ENCODE measurements at places on chromosomes 1 and 21.

DNA sequence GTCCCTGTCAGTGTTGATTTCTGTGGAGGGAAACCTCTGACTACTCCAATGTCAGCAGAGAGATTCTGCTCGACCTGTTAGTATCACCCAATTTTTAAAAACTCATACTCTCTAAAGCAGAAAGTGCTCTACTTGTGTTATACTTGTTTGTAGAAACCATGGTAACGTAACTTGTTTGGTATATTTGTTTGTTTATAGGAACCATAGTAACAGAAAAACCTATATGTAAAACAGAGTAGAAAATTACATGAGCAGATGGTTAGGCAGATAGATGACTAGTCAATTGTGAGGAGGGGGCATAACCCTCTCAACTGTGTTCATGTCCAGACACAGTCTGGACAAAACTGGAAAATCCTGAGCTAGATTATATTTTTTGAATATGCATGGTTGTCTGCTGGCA is 6.7 kb downstream of the TRIM45 start:
- DNase-seq: peak; percentile 29

DNA sequence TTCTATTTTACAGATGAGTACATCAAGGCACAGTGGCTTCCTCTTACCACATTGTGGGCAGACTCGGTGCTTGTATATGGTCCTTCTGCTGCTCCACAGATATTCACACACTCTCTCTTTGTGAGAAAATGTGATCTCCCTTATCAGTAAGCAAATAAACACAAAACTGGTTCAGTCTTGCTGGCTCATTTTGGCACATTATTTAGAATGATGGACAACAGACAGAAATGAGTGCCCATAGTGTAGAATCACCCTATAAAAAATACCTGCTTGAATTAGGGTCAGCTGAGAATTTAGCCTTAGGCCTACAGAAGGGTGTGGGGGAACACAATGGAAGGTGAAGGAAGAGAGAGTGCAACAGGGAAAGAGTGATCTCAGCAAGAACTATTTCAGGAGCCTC is 423.1 kb downstream of the HLX start:
- DNase-seq: peak; percentile 33

DNA sequence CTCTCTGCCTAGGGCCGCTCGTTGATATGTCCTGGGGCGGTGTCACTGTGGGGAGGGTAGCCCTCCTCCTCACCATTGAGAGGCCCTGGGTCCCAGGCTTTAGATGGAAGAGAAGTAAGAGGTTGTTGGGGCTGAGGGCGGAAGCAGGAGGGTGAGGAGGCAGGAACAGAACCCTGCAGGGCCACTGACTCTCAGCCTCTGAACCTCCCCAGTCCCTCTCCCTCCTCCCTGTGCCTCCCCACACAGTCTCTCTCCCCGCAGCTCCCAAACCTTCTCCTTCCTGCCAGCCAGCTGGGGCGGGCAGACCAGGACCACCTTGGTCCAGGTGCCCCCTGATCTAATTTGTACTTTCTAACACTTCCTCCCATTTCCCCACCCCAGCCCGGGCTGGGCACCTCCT is 14.3 kb upstream of the FAM131C start:
- no peak for DNase-seq

- no peak for DNase-seq
Observed at GRCh38 chr1:14338509-14338908, 260.0 kb upstream of the KAZN start.

- DNase-seq: no peak
Observed at GRCh38 chr1:29390075-29390474, 153.8 kb downstream of the PTPRU start.

DNA sequence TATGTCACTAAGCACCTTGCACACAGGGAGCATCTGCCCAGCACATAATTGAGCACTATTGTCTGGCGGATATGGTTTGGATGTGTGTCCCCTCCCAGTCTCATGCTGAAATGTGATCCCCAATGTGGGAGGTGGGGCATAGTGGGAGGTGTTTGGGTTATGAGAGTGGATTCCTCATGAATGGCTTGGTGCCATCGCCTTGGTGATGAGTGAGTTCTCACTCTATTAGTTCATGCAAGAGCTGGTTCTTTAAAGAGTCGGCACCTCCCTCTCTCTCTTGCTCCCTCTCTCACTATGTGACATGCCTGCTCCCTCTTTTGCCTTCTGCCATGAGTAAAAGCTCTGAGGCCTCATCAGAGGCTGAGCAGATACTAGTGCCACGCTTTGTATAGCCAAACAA is 9.5 kb downstream of the CTSK start:
- DNase-seq: no peak

DNA sequence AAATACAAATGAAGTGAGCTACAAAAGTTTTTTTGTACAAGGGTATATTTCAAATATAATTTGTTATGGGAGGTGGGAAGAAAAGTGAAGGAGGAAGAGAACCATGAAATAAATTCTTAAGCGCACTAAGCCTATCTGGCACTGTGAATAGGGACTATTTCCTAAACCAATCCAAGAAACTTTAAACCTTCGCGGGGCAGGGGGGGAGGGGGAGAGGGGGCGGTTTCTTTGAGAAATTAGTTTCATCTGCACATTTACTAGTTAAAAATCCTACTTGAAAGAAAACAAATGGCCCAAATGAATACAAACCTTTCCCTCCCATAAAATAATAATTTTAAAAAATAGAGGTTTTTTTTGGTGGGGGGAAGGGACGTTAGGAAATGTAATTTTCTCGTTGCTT is 364 bp downstream of the GOLPH3L start:
- DNase-seq: peak; percentile 48

DNA sequence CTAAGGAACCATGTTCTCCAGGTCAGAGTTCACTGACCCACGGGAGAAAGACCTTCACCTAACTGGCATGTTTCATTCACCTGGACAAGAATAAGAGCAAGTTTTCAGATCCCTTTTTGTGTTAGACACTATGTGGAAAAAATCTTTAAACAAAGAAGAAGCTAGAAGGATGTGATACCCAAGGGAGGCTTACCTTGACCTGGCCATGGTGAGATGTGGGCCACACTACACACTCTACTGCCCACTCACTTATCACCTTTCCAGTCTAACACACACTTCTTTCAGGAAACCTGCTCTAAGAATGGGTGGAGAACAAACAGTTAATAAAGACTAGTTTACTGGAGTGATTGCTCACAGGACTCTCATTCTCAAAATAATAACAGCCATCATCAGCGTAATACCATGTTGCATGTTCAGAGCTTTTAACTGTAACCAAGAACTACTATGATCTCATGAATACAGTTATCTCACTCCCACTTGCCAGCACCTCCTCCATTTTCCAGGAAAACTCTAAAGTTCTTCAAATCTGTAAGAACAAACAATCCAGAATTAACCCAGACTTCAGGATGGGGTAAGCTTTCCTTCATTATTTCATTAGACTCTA is 1.4 kb downstream of the RGS8 start:
- no peak for DNase-seq

DNA sequence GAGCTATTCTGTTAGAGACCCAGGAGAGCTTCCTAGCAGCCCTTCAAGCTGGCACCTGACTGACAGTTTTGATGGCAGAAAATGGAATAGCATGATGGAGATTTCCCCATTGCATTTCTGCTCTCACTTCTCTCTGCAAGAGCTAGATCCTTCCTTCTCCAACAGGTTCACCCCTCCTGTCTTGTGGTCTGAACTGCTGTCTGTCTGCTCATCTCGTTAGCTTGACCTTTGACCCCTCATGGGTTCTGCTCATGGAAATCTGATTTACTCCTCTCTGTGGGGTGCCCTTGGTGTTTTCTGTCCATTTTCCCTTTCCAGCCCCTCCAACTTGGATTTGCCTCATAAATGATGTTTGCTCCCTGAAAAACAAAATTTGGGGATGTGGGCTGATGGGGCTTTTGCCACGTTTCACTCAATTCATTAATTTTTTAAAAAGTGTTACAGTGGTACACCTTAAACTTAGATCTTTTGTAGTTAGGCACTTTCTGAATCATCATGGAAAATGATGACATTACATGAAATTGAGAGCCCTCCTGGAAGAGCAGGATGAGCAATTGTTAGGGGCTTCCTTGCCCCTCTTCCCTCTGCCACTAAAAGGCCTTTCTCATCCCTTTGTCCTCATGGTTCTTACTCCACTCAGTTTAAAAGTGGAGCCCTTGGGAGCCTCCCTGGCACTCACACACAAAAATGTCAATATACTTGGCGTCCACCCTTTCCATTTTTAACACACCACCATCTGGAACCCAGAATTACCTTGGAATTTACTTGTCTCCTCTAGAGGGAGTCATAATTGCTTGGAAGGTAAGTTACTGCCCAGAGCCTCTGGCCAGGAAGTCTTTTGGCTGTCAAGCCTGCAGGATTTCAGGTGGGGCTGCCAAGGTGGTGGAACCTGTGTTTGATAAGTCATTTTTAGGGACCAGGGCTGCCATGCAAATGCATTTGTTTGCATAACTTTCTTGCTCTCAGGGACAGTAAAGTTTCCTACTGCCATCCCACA is 31.9 kb upstream of the IL19 start:
- DNase-seq: peak; percentile 47

DNA sequence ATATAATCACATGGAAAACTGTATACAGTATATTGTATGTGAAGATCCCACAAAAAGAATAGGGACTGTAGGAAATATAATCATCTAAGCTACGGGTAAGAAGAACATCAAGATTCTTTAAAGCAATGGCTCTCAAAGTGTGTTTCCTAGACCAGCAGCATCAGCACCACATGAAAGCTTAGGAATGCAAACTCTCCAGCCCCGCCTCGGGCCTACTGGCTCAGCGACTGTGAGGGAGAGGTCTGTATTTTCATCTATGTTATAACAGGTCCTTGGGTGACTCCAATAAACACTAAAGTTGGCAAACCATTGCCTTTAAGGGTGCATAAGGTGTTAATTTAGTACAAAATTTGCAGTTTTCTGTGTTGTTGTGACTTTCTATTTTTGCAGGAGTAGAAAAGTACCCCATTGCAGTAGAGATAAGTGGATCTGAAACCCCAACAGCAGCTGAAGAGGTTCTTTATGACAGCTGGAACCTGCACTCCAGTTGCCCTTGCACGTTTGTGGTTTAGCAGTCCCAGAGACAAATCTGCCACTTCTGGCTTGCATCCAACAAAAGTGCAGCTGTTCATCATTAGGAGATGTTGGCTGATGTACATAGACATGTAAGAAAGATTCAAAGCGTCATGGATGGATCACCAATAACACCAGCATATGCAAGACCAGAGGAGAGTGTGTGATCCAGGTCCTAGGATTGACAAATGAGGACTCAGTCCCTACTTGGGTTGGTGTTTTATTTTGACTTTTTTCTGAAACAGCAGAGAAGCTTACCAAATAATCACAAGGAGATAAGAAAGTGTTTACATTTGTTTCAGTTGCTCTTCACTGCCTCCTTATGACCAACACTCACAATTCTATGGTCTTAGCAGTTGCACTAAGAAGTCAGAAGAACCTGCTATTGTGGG is 15.9 kb upstream of the IFNAR1 start:
- peak; percentile 78 for DNase-seq

DNA sequence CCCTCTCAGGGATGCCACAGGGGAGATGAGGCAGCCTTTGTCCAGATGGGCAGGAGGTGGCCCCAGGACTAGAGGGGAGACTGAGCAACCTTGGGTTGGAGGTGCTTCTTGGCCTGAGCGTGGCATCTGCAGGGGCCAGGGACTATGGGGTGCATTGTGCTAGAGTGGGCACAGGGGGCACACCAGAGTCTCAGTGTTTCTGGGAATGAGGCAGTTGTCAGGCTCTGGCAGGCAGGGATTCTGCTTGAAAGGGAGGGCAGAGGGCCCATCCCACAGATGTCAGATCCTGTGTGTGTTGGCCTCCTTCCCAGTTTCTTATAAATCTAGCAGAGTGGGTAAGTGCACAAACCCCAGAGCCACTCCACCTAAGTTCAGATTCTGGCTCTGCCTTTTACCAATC is 13.7 kb downstream of the LGR6 start:
- peak; percentile 33 for DNase-seq

DNA sequence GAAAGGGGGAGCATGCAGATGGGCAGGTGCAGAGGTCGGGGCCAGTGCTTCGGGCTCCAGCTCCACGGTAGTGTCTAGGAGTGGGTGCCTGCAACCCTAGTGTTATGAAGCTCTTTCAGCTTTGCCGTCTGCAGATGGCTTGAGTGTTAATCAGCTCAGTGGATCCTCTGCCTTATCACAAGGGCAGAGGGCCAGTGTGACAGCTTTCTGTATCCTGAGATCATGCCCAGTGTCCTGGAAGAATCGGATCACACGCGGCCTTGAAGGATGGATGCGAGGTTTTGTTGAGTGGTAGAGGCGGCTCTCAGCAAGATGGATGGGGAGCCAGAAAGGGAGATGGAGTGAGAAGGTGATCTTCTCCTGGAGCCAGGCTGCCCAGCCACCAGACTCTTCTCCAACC is 25.5 kb upstream of the C1orf146 start:
- DNase-seq: no peak

- DNase-seq: no peak
Observed at GRCh38 chr1:204089044-204089751, 16.3 kb downstream of the SOX13 start.

GRCh38 chr1:87231703-87232367 is 96.8 kb upstream of the LMO4 start:
- no peak for DNase-seq
